Endothelial cell of umbilical vein (primary cell): ENCODE measurements at places on chromosomes 11 and 22. TPM values are rescaled to one million over a fixed set of nuclear protein-coding genes. Genes with fewer than 3 reads are reported as not detected.

The TMEM121B gene
- 0.33 and 0.37 TPM in 2 replicates for total RNA-seq

The OR4C45 gene
- not detected in 2 replicates for total RNA-seq

DNA sequence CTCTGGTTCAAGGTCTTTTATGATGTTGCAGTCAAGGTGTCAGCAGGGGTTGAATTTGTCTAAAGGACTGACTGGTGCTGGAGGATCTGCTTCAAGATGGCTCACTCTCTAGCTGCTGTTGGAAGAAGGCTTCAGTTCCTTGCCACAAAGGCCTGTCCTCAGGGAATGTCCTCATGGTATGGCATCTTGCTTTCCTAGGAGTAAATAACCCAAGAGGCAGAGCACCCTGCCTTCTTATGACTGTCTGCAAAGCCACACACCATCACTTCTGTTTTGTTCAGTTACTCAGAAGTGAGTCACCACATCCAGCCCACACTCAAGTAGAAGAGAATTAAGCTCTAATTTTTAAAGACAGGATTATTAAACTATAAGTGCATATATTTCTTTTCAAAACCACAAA, 45.2 kb downstream of the PLAAT5 start:
- no peak for DNase-seq

GRCh38 chr11:12862696-12863469, 146.2 kb upstream of the RASSF10 start:
- DNase-seq, result peak; percentile 64

DNA sequence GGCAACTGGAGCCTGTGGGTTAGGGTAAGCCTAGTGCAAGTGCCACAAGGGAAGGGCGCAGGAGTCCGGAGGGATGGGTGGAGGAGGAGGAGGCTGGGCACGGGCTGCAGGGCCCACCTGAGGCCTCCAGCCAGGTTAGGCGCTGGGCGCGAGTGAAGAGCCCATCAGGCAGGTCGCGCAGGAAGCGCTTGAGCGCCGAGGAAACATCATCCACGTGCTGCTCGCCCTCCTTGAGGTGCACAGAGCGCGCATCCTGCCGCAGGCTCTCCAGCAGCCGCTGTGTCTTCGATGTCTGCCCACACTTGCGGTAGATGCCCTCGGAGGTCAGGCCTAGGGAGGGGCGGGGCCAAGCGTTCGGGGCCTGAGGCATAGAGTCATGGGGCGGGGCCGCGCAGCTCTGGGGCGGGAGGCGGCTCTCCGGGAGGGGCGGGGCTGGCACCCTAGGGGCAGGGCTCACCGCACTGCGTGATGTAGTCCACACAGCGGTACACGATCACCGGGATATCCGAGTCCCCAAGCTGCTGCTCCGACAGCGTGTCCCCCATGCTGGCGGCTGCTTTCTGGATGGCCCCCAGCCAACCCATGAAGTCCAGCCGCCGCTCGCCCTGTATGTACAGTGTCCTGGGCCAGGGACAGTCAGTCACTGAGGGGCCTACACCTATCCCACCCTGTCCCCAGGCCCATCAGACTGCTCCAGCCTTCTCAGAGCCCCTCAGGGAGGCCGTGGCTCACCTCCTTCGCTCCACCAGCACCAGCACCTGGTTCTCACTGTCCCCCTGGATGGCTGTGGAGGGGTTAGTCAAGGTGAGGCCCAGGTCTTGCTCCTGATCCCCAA, 22.9 kb upstream of the PDE2A start:
- DNase-seq, result no peak

- DNase-seq, result no peak
Measured at GRCh38 chr22:39958009-39958711, 2.0 kb upstream of the TMA7B start.

- peak; percentile 34 for DNase-seq
Measured at GRCh38 chr11:75576499-75576918, 14.5 kb downstream of the SERPINH1 start.

DNA sequence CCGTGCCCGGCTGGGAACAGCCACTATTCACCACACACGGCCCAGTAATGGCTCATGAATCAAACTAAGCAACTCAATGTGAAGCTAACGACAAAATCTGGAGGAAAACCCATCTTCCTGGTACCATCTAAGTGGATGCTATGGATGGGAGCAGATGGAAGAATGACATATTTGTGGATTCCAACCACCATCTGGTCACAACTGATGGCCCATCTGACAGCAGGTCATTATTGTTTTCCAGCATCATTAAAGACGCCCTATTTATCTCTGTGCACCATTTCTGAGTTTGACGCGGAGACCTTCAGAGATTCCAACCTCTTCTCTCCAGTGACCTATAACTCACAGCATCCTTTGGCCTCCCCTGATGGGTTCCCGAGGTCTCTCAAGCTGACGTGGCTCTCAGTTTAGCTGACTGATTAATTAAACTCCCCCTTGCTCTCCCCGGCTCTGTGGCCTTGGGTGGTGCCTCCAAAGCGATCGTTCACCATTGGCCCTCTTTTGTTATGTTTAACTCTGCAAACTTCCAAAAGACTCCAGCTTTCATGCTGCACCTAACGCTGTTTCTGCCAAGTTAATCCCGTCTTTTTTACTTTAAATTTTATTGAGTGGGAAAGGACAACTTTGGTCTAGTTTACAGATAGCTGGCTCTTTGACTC, 1514.4 kb downstream of the BRD1 start:
- DNase-seq, result no peak

GRCh38 chr11:119533921-119534736, 111.2 kb upstream of the THY1 start:
- DNase-seq, result peak; percentile 43

DNA sequence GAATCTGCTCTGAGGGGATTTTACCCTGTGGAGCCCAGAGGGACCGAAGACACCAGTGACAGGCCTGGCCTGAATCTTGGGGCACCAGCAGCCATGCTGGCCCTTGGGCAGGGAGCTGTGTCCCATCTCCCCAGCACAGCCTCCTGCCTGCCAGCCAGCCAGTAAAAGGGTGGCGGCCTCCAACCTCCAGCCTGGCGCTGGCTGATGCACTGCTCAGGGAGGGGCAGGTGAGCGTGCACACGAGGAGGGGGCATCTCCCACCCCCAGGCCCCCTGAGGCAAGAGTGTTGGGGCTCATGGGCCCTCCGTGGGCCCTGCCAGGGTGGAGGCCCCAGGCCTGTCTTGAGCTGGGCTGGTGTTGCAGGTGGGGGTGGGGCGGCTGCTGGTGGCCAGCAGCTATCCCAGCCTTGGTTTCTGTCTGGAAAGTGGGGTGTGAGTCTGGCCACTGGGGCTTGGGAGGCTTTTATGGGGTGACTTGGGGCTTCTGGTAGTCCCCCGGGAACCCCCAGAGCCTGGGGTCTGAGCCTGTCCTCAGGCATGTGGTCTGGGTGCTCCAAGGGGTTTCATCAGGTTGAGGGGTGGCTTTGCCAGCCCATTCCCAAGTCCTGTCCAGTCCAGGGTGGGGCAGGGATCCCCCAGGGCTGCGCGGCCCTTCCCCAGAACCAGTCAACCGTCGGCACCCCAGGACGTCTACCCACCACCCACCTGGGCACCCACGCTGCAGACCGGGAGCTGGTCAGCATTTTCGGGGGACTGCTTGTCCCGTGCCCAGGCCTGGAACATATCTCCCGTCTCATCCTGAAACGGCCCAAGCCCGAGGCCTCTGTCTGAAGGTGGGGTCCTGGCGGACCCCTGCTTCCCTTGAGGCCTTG, 17.8 kb downstream of the TSPAN4 start:
- DNase-seq, result no peak

- DNase-seq, result no peak
Measured at GRCh38 chr11:14506532-14506931, 6.9 kb upstream of the COPB1 start.
